ENCODE measurements at places on chromosomes 3 and 15.
A peak's percentile ranks its signal among the peaks of the same experiment; 100 is the strongest.

DNA sequence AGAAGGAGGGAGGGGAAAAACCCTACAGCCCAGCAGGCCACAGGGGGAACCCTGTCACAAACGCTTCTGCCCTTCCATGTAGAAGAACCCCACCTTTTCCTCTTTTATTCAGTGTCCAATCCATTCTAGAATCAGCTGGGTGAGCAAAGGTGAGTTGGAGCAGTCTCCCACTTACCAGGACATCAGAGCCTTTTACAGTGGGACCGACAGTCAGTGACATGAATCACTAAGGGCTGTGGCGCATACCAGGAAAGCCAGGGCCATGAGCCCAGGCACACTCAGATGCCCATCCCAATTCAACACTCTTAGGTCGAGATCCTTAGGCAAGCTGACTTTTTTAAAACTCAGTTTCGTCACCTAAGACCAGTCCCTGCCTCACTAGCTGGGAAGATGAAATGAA is 146.1 kb downstream of the AQP9 start:
- DNase-seq: no peak

- DNase-seq: no peak
Observed at GRCh38 chr3:22372292-22373062, 621.5 kb upstream of the ZNF385D start.

DNA sequence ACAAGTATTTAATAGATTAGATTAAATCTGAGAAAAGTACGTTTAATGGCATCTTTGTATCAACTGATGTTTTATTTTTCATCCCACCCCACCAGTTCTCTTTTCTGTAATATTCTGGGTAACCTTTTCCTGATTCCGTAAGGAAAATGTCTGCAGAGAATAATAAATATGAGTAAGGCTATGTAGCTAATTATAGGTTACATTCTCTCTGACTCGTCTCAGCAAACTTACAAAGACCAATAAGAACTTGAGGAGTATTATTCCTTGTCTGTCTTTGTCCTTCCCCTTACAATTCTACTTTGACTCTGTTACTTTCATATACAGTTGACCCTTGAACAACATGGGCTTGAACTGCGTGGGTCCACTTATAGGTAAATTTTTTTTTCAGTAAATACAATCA is 12.1 kb downstream of the SNAP23 start:
- DNase-seq: no peak

- peak; percentile 47 for DNase-seq
Observed at GRCh38 chr15:55279746-55280351, 9.8 kb downstream of the RAB27A start.

- DNase-seq: no peak
Observed at GRCh38 chr15:52136442-52136980, 23.9 kb upstream of the BCL2L10 start.

GRCh38 chr15:65896236-65896635 is 26.9 kb downstream of the RAB11A start:
- DNase-seq: no peak

GRCh38 chr3:159039286-159039685 is 237.4 kb downstream of the MFSD1 start:
- DNase-seq: no peak

DNA sequence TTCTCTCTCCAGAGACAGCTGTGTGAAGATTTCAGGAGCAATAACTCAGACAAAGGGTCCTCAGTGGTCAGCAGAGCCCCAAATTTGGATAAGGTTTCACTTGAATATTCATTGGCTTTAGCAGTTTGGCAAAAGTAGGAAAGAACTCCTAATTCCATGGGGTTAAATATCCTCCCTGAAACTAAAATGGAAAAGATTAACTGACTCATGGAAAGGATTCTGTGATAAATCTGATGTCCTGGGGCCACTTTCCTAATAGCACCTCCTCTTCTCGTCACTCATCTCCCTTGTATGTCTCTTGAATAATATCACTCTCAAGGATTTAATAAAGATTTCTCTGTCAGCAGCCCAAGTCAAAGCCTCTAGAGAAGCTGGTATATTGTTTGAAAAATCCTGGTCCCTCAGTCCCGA is 33.3 kb upstream of the TBC1D23 start:
- DNase-seq: no peak

DNA sequence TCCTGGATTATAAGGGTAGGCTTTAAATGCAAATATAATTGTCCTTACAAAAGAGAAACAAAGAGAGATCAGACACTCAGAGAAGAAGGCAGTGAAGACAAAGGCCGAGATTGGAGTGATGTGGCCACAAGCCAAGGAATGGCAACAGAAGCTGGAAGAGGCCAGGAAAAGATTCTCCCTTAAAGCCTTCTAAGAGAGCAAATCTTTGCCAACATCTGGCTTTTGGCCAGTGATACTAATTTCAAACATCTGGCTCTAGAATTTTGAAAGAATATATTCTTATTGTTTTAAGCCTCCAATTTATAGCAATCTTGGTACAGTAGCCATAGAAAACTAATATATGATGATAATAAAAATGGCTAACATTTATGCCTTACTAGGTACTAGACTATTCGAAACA is 615.8 kb upstream of the ZNF385D start:
- DNase-seq: no peak

- DNase-seq: no peak
Observed at GRCh38 chr3:42353631-42354030, 56.8 kb downstream of the LYZL4 start.

DNA sequence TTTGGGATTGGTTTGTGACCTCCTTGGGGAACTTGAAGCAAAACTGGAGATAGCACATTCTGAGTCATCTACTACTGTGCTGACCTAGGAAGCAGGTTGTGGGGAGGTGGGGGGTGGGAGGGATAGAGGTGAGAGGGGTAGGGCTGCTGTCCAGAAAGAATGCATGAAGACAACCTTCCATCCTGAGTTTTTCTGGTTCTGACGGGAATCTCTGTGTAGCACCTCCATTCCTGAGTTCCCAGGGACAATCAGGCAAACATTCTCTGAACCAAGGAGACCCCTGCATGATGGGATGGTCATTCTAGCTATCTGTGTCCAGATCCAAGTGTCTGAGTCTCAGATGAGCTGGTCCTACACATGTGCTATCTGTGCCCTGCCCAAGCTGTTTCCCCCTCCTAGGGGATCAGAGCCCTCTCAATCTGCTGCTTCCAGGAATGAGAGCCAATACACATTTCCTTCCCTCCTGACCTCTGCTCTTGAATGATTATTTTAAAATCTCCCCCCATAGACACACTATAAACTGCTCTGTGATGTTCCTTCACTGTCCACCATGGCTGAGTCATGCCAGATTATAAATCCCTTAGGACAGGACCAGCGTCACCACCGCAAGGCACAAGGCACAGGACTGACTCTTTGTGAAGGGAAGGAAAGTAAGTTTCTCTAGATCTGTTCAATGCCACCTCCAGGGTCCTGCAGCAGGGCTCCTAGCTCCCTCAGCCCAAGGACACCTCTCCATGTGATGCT is 2.2 kb upstream of the CD276 start:
- no peak for DNase-seq

DNA sequence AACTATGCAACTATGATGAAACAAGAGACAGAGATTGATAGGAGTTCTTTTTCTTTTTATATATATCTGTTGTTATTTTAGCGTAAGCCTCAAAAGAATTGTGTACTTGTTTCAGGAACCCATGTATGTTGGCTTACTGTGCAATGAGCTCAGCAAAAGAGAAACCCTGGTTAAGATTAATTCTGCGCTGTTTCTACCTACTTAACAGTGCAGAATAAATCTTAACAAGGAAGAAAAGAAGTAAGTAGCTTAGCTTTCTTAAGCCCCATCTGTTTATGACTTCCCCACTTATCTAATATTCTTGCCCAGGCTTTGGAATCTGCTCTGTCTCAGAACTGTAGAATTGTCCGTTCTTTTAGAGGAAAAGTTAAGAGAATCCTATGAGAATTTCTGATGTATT is 27.4 kb downstream of the ECT2 start:
- no peak for DNase-seq

All from stimulated activated CD4-positive, alpha-beta T cell treated with anti-CD3 and anti-CD28 coated beads, Interleukin-15, amount 100 ng/mL, for 48 hours (primary cell).